ENCODE measurements at places on chromosomes 3 and 15. TPM values are rescaled to one million over a fixed set of nuclear protein-coding genes. Genes with fewer than 3 reads are reported as not detected.

- H3K4me3 ChIP-seq = no peak overlapping the region
- DNase-seq = peak; percentile 52
- H3K36me3 ChIP-seq = peaks cover 31% of the 10 kb centered on the region
- H3K4me1 ChIP-seq = peaks cover 73% of the 10 kb centered on the region
- peaks cover 69% of the 10 kb centered on the region for H3K27me3 ChIP-seq
Observed at GRCh38 chr3:194134231-194134756, 1.7 kb upstream of the HES1 start.

STXBP5L gene
- not detected for total RNA-seq

- peaks cover 5% of the 10 kb centered on the region for H3K4me1 ChIP-seq
- H3K4me3 ChIP-seq = no peak overlapping the region
- peaks cover 41% of the 10 kb centered on the region for H3K36me3 ChIP-seq
- no peak for DNase-seq
- no peaks in the 10 kb centered on the region for H3K27me3 ChIP-seq
- no peak overlapping the region for H3K27ac ChIP-seq
Observed at GRCh38 chr3:142530296-142530695, 48.2 kb downstream of the ATR start.

CRYBG3 gene
- 13.1 TPM for total RNA-seq

DNA sequence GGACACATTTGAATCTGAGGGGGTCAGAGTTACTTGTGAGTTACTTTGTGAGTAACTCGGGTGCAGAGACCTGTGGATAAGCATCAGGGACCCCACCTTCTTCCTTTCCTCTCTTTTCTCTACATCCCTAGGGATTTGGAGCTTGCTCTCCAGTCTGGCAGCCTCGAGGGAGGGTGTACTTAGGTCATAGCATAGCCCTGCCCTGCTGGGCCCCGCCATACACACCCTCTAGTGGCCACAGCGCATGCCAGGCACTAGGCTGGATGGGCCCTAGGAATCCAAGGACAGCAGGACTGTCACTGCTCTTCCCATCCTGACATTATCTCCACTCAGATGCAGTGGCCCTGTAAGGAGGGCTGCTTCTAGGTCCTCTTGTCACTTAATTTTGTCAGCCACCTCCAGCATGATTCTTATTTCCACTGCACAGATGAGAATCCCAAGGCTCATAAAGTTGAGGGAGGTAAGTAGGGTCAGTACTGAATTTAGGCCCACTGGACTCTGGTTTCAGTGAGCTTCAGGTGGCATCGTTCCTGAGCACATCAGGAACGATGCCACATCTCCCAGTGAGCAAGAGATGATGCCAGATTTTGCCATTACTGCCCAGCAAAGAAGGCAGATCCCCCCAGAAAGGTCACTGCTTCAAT, 3.6 kb upstream of the SMAD6 start:
- H3K27ac ChIP-seq = no peak overlapping the region
- H3K36me3 ChIP-seq = no peaks in the 10 kb centered on the region
- peaks cover 17% of the 10 kb centered on the region for H3K4me1 ChIP-seq
- peaks cover 9% of the 10 kb centered on the region for H3K27me3 ChIP-seq

DNA sequence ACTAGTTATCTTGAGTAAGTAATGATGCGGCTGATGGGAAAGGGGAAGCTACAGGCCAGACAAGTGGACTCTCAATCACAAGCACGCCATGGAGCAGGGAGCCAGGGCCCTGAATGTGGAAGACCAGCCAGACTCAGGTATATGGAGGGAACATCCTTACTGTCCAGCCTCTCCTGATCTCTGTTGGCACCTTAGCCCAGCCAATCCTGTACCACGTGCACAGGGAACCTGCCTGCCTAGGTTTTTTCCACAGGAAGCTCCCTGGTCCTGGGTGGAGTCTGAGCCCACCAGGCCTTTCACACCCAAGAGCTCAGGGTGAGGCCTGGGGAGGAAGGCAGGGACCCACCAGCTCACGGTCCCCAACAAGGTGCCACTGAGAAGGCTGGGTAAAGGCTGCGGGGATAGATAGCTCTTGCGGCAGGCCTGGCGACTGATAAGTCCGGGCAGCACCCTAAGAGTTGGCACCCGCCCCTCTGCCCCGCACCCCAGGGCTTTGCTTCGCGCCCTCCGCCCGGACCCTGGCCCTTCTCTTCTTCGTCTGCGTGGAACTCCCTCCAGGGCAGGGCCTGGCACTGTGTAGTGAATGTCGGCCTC, 933 bp upstream of the APEH start:
- H3K36me3 ChIP-seq = peaks cover 20% of the 10 kb centered on the region
- DNase-seq = peak; percentile 26
- H3K27ac ChIP-seq = peak overlapping the region; percentile 98
- H3K4me3 ChIP-seq = peak overlapping the region; percentile 91

GOLGA8G gene
- total RNA-seq = not detected

TMEM212 gene
- not detected for total RNA-seq

DLG1 gene
- 61.4 TPM for total RNA-seq

- H3K27ac ChIP-seq = no peak overlapping the region
- no peak overlapping the region for H3K4me3 ChIP-seq
- H3K4me1 ChIP-seq = peaks cover 20% of the 10 kb centered on the region
- H3K36me3 ChIP-seq = no peaks in the 10 kb centered on the region
- H3K27me3 ChIP-seq = peaks cover 54% of the 10 kb centered on the region
Observed at GRCh38 chr15:81182031-81182755, 14.5 kb upstream of the IL16 start.

DNA sequence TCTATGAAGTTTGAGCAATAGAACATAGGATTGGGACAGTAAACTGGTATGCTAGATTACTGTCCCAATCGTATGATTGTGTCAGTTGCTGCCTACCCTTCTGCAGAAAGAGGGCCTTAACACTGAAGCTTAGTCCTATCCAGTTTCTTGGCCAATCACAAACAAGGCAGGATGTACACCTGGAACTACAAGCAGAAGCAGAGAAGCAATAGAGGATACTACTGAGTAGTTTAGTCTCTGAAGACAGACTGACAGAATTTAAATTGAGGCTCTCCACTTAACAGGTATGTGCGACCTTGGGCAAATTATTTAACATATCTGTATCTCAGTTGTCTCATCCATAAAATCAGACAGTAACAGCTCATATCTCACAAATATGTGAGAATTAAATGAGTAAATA, 85.0 kb downstream of the ZNF280D start:
- H3K27ac ChIP-seq = no peak overlapping the region
- peaks cover 4% of the 10 kb centered on the region for H3K36me3 ChIP-seq
- no peak overlapping the region for H3K4me3 ChIP-seq

RASA2 gene
- 53.7 TPM for total RNA-seq

TUBGCP4 gene
- 34.7 TPM for total RNA-seq

DNA sequence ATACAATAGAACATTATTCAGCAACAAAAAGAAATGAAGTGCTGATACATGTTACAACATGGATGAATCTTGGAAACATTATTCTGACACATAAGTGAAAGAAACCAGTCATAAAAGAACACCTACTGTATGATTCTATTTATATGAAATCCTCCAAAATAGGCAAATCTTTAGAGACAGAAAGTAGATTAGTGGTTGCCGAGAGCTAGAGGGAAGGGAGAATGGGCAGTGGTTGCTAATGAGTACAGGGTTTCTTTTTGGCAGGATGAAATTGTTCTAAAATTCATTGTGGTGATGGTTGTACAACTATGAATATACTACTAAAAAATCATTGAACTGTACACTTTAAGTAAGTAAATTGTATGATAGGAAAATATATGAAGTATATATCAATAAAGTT, 6.3 kb upstream of the LRRC58 start:
- no peaks in the 10 kb centered on the region for H3K4me1 ChIP-seq
- H3K4me3 ChIP-seq = no peak overlapping the region
- H3K27ac ChIP-seq = no peak overlapping the region
- no peaks in the 10 kb centered on the region for H3K36me3 ChIP-seq

BFSP2 gene
- 1.0 TPM for total RNA-seq

- H3K27me3 ChIP-seq = no peaks in the 10 kb centered on the region
- H3K36me3 ChIP-seq = peaks cover 5% of the 10 kb centered on the region
- no peak for DNase-seq
Observed at GRCh38 chr15:68300115-68300940, 22.8 kb downstream of the FEM1B start.

DNA sequence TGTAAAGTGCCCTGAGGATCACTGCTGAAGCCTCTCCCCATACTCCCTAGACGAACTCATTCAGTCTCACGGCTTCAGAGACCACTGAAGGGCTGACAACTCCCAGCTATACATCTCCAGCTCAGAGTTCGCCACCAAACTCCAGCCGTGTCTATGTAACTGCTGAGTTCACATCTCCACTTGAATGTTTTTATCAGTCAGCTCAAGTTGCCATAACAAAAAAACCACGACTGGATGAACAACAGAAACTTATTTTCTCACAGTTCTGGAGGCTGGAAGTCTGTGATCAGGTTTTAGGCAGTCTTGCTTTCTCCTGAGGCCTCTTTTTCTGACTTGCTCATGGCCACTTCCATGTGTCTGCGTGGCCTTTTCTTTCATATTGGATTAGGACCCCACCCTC, 223.0 kb upstream of the LRRFIP2 start:
- H3K4me3 ChIP-seq = no peak overlapping the region
- H3K27me3 ChIP-seq = no peaks in the 10 kb centered on the region
- H3K4me1 ChIP-seq = no peaks in the 10 kb centered on the region
- DNase-seq = no peak

Measured in activated CD4-positive, alpha-beta memory T cell treated with anti-CD3 and anti-CD28 coated beads, Interleukin-2, amount 10 ng/mL, durations not matched to agents 7 days and 5 days (primary cell).